ENCODE measurements at places on chromosomes 11 and 22.

DNA sequence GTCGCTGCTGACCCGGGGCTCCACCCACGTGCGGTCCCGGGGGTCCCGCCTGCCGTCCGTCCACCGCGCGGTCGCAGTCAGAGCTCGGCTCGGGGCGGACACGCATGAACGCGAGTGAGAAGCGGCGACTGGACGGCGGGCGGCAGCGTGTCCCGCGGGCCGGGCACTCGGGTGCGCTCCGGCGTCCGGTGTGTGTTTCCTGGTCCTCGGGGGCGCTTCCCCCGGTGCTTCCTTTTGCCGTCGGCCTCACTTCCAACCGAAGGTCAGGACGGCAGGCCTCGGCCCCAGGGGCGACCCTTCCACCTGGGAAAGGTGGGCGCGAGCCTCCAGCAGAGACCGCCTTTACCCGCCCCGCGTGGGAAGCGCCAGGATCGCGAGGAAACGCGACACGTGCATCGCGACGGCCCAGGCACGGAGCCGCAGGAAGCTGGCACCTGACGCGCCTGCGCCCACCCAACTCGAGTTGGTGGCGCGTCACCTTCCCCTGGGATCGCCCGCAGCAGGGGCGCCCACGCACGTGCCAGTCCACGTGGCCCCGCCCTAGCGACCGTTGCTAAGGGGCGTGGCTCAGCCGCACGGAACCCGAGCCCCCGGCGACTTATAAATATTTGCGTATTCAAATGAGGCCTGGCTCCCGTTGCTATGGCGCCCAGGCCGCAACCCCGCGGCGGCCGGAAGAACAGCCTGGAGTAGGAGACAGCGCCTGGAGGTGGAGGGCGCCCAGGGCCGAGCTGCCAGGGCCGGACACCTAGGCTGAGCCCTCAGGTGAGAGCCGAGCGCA lies at the start of gene LRRC56:
Gene LRRC56 (plus strand): TSS at position 687 of the 781 bp plus-strand sequence. CDS start 3,158 bp downstream, outside the sequence.
- peak; percentile 38 for DNase-seq

DNA sequence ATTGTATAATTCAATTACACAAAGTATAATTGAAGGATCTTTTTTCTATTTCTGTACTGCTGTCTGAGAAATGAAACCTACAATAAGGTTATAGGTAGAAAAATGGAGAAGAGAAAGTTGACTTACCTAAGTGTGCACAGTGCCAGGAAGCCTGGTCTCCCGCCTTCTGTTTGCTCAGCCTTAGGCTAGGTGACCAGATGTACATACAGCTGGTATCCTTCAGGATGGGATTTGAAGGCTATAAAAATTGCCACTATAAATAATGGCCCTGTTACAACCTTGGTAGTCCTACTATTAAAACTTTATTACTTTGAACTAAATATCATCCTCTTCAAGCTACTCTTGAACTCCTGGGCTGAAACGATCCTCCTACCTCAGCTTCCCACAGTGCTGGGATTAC lies 19.7 kb downstream of the OR51E2 start:
- DNase-seq = peak; percentile 61

- DNase-seq = no peak
These were observed 33.4 kb upstream of the MICAL2 start for GRCh38 chr11:12076840-12077534.

DNA sequence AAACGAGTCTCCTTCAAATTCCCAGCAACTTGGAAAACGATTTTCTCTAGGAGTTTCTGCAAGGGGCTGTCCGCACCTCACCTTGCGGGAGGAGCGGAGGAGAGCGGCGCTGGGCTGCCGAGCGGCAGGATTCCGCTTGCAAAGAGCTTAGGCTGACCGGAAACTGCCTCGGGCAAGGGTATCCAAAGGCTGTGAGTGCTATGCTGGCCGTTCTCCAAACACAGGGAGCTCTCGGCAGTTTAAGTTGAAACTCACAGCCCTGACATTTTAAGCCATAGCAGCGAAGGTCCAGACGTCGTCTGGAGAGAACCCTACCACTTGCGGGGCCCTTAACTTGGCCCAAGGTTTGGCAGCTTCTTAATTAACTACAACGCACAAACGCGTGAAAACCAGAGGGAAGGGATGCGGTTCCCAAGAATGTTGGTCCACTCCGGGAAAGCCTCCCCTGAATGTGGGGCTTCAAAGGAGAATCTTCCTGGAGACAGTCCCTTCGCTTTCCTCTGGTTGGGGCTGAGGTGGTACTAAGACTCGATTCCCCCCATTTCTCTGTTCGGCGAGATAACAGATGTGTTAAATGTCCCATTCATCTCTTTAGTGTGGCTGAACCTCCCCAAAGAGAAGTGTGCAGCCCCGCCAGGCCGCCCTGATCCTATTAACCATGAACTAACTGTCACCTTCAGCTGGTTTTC lies 1.1 kb upstream of the DBX1 start:
- DNase-seq = no peak

DNA sequence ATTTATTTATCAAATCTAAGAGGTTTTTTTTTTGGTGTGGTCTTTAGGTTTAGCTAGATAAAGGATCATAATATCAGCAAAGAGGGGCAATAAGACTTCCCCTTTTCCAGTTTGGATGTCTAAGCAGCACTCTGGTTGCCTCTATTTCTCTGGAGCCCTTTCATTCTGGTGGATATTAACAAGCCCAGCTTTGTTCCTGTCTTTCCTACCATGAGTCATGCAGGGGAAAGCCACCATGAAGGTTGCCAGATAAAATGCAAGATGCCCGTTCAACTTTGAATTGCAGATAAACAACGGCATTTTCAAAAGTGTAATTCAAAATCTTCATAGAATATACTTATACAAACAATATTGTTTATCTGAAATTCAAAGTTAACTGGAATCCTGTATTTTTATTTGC lies 143.6 kb downstream of the ADAMTS15 start:
- DNase-seq = no peak

DNA sequence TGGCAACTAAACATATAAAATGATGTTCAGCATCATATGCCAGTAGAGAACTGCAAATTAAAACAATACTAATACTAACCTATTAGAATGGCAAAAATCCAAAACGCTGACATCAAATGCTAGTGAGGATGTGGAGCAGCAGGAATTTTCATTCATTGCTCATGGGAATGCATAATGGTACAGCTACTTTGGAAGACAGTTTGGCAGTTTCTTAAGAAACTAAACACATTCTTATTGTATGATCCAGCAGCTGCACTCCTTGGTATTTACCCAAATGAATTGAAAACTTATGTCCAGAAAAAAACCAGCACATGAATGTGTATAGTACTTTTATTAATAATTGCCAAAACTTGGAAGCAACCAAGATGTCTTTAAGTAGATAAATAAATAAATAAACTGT lies 258.0 kb downstream of the TENM4 start:
- DNase-seq = no peak

- DNase-seq = peak; percentile 43
These were observed 28.6 kb upstream of the RASL10A start for GRCh38 chr22:29344137-29344536.

DNA sequence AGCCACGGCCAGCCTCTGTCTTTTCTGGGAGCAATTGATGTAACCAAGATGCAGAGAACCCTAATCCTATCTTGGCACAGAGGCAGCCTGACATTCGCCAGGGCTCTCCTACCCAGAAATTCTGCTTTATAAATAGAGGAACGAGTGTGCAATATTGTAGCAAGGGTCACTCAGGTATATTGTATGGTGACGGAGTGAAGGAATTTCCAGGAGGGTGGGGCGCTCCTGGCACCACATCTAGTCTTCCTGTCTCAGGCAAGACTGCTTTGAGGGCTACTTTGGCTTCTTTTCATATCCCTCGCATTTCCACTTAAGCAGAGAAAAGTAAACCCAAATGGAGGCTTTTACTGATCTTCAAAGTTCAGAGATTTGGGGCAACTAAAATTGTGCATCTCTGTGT lies 114.4 kb downstream of the BARX2 start:
- no peak for DNase-seq
